SW 1271 (cell line): ENCODE measurements at places on chromosomes 5 and 9.

DNA sequence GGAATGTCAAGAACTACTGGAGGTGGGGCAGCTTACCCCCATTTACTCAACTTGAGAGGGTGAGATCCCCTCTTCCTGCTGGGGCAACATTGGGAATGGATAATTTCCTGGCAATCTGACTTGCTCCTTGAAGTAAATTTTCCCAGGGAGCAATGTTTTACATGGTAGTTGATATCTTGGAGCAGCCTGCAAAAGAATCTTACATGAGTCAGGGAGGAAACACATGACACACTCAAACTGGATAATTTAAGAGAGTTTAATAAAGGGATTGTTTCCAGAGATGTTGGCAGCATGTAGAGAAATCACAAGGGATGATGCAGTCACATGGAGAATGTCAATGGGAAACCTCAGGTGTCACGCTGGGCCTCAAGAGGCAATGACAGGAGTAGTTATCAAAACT, 212.5 kb downstream of the GAS1 start:
- DNase-seq, result no peak

GRCh38 chr5:39500551-39501175, 75.9 kb upstream of the DAB2 start:
- no peak for DNase-seq

DNA sequence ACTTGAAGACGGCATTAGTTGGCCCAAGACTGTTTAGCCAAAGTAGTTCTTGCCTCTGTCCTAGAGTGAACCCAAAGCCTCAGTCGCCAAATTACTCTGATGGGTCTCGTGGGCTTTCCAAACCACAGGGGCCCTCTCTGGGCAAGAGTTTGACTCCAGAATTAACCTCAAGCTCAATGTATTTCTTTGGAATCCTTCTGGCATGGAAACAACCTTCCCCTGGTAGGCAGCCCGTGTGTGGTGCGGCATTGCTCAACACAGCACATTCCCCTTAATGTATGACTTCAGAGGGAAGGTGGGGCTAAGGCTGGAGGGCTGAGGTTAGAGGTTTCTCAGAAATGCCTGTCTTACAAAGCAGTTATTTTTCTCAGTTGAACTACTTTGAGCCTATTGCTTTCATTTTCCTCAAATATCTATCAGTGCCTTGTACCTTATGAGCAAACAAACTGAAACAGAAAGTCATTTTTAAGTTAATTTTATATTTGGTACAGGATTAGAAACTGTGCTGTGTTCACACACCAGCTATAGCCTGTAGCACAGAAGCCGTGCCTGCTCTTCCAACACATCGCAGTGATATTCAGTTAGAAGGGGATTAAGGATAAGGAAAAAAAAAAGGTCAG, 123.9 kb upstream of the HAPLN1 start:
- DNase-seq, result no peak

DNA sequence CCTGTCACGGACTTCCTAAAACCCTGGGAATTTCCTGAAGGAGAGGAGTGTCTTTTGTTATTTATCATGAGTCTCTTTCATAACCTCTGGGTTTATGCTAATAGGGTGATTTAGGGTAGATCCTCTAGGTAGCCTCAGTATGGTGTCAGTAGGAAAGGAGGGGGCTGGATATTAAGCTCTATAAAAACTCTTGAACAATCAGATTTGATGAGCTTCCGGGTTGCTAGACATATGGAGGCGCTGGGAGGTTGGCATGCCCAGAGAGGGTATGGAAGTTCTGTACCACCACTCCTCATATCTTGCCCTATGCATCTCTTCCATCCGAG, 15.6 kb upstream of the PTBP3 start:
- no peak for DNase-seq

DNA sequence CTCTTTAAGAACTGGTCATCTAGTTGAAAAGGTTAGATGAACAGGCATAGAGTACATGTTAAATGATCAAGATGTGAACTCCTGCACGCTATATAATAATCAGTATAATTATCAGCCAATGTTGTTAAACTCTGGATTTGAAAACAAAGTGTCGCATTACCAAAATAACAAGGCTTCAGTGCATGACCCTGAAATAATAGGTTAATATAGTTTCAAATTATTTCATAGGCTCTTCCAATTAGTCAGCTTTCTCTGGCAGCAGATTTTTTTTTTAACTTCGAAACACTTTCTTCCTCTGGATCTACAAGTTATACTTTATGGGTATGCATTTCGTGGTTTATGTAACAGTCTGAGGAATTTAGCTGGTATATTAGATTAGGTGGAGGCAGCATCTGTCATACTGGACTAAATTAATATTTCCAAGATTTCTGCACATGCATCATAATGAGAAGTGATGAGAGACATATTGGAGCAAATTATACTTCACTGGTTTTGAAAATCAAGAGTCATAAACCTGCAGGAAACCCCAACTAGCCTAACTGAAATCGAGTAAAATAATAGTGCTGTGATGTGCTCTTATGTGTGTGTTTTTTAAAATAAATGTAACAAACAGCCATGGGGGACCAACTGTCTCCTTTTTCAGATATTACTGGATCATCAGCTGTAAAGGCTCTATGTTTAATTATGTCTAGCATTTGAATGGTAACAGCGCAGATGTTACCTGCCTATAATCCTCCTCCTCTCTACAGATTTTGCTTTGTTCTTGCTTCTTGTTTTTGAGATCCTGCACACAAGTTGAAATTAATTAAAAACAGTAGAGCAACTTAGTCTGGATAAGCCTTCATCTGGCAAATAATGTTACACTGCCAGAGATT, 85.9 kb upstream of the CKMT2 start:
- DNase-seq, result no peak
